Mucosa of descending colon (tissue), 3 donors: ENCODE measurements at places on chromosomes 5 and 9.

- DNase-seq, result no peak
Measured at GRCh38 chr5:146562461-146562860, 46.5 kb upstream of the GPR151 start.

GRCh38 chr5:11909471-11909870, 5.2 kb upstream of the CTNND2 start:
- no peak for DNase-seq

- DNase-seq, result no peak
Measured at GRCh38 chr9:127923771-127924170, 6.8 kb downstream of the PIP5KL1 start.

GRCh38 chr5:31688515-31689092, 49.7 kb downstream of the PDZD2 start:
- no peak for DNase-seq

DNA sequence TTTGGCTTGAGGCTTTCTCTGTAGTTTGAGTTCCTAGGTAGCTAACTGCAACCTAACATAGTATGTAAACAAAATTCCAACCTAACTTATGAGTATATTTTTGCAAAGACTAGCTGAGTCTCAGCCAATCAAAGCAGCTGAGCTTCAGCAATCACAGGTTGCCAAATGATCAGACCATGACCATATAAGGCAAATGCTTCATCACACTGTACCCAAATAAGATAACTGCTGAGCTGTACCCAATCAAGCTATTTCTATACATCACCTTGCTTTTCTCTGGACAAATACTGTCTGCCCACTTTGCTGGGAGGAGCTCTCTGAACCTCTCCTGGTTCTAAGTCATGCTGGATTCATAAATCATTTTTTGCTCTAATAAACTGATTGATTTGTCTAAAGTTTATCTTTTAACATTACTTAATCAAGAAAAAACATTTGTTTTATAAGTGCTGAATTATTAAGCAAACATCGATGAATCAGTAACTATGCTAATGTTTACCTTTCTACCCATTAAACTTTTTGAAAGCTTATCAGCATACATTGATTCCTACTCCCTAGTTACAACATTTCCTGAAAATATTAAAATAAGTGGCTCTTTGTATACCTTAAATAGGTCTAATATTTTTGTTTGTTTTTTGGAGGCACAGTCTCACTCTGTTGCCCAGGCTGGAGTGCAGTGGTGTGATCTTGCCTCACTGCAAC, 129.7 kb upstream of the PCA3 start:
- no peak for DNase-seq

DNA sequence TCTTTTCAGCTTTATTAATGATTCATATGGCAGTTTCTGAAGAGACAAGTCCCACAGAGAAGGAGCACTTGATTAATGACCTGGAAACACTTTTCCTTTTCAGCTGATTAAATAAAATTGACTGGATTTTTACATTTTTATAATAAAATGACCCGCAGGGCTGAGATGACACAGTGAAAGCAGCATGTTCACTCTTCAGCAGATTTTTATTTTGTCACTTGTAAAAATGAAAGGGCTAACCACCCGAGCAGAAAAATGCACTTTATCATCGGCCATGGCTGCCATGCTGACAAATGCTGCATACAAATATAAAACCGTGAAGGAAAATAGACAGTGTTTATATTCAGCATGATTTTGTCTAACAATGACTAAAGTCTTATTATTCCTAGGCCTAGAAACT, 321.6 kb upstream of the ITGA1 start:
- DNase-seq, result no peak

DNA sequence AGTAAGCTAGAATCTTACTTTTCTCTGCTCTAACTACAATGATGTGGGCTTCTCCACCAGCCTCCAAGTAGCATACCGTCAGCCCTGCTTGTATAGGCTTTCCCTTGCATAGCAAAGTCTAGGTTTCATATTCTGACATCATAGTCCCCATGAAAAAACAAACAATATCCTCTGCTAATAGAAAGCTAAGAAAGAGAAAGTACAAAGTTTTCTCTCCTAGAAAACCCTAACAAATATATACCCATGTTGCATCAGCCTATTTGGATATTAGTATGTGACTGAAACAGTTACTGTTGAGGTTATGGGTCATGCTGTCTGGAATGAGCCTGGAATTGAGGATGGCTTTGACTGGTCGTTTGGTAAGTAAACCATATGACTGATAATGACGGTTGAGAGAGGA, 1696.0 kb downstream of the MAT2B start:
- DNase-seq, result no peak

DNA sequence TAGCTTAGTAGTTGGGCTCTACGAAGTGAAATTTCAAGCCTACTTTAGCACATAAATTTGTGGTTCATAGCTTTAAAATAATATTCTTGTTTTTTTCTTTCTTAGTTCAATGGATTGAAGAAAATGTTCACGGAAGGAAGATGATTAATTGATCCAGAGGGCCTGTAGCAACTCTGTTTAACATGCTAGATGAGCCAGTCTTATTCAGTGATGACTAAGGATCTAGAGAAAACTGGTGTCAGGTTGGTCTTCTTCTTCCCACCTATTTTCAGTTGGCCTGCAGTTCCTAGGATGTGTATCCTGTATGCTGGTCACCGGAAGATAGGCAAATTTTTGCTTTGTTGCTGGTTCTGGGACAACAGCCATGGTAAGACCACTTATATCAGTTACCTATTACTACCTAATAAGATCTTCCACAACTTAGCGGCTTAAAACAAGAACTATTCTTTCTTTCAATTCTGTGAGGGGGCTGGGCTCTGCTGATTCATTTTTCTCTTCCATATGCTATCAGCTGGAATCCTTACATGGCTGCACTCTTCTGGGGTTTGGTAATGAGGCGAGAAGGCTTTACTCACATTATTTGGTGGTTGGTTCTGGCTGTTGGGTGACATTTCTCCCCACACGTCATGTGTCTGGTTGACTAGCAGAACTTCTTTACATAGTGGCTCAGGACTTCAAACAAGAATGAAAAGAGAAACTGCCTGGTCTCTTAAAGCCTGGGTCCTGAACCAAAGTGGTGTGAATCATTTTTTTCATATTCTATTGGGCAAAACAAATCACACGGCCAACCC, 182.7 kb upstream of the ACTBL2 start:
- DNase-seq, result no peak

GRCh38 chr5:151601391-151601790, 10.3 kb upstream of the FAT2 start:
- no peak for DNase-seq

DNA sequence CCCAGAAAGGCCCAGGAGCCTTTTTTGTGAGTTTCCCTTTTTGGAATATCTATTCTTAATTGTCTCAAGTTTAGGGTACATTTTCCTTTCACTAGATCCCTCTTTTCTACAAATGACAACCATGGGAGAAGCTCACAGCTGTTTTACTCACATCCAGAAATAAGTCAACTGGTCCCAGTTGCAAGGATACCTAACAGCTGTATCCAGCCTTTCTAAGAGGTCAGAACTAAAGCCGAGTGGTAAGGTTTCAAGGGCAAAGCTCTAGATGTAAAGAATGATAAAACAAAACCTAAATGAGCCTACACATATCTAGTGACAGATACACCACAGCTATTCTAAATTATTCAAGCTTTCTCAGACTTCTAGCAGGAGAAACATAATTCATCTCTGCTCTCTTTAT, 4.4 kb downstream of the FGF10 start:
- no peak for DNase-seq

DNA sequence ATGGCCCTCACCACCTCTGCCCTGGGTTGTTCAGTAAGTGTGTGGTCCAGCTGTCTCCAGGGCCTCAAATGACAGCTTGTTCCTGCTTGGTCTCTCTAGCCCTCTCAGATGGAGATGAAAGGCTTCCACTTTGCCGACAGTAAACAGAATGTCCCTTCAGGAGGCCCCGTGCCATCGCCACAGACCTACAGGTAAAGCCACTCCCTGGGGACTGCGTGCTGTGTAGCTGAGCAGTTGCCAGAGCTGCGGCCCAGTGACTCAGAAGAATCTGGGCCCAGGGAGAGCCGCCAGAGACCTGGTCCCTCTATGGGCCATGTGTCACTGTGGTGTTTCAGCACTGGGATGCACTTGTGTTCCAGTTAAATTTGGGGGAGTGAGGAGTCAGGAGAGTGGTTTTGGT, 10.6 kb upstream of the POMT1 start:
- DNase-seq, result no peak

DNA sequence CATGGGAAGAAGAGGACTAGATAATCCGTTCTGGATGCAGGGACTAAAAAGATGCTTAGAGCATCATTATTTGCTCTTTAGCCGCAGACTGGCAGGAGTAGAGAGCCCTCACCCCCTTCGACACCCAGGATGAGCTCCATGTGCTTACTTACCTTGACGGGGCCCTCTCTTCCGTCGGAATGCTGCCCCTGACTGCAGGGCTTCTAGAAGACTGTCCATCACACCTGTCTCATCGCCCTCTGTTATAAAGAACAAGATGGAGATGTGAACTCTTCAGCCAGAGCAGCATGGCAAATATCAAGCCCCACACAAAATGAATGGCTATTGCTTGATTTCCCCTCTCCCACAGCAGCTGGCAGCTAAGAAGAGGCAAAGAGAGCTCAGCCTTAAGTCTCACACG, 35.1 kb downstream of the PCDHGC5 start:
- no peak for DNase-seq

DNA sequence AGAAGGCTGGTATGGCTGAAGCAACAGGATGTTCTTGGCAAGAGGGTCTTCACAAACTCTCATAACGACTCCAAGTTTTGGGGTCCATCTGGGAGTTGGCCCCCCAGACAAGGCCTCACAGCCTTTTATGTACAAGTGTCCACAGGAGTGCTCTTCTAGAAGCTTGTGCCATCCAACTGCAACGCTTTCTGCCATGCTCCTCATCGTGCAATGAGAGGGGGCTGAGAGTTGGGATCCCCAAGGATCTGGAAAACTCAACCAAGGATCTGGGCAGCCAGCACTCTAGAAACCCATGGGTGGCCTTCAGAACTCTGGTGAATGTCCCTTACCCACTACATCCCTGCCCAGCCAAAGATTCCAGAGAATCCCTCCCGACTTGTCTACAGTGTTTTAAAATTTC, 8.5 kb upstream of the AMBP start:
- no peak for DNase-seq

DNA sequence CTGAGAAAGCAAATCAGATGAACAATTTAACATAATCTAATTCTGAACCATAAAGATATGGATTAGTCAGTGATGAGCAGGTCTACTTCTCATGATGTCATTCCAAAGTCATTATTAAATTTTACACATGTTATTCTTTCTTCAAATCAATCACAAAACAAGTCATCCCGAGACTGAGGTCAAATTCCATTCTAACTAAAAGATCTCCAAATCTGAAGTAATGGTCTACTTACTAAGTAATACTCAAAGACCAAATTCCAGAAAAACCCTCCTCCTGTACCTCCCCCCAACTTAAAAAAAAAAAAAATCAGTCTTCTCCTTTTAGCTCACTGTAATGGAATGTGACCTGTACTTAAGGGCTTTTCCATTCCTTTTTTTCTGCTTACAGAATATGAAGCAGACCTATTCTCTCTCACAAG, 4.7 kb downstream of the PFDN1 start:
- no peak for DNase-seq

DNA sequence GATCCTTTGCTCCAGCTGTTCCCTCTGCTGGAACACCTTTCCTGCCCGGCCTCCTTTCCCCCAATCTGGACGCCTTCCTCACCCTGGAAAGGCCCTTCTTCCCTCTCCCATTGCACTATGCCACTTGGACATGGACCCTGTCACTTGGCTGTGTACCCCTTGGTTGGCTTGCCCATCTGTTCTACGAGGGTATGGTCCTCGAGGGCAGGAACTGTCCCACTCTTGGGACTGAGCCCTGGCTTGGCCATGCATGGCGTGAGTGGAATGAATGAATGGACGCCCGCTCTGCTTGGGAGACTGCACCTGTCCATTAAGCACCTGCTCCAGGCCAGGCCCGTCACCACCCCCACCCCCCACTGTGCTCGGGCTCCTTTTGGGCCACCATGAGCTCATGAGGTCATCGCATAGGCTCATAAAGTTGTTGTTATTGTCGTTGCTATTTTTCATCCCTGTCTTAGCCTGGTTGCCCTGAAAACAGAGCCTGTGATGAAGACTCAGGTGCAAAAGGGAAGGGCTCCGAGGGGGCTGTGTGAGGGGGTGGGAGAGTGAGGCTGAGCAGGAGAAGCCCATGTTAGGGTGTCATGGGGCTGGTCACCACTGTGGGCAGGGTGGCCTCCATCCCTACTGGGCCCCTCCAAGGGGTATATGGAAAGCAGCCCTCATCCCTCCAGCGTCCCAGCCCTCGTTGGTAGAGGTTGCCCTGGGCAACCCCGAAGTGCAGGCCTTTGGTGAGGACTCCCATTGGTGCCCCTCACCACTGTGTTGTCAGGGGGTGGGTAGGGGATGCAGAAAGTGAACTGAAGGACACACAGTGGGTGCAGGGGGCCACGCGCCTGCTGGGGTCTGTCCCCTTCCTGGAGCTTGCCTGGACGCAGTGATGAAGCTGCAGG, 57.2 kb upstream of the IER5L start:
- peak; percentile 46 for DNase-seq

DNA sequence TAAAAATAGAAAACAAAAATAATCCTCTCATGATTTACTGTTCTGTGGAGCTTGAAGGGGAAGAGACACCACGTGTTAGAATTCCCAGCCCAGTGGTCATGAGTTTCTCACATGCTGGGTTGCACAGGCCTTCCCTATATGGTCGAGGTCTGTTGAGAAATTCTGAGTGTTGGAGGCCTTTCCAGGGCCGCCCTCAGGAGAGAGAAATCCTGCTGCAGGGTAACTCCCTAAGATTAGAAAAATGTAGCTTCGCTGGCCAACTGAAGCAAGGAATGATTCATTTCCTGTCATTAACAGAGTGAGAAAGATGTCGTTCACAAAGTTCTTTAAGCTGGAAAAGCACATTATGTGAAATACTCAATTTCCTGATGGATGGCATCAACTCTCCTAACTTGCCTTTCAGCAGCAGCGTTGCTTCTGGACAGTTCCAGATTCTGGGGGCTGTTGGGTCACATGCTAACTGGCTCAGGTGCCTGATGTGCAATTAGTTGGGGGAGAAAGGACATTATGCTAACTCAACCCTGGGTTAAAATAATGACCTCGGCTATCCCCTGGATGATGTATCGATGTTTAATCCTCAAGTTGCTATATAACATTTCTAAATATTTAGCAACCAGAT, 104.8 kb upstream of the CD180 start:
- DNase-seq, result peak; percentile 37

DNA sequence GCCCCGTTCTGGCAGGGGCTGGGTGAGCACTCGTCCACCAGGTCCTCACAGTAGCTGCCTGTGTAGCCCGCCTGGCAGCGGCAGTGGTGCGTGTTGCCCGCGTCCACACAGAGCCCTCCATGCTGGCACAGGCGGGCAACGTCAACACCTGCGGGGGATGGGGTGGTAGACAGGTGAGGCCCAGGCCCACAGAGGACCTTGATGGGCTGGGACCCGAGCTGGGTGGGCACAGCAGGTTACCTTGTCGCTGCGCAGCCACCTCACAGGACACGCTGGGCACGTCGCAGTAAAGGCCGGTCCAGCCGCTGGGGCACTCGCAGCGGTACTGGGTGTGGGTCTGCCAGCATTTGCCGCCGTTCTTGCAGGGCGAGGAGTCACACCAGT, 25.1 kb upstream of the SEC16A start:
- no peak for DNase-seq
